ENCODE measurements at places on chromosomes 6 and 20. TPM values are rescaled to one million over a fixed set of nuclear protein-coding genes. Genes with fewer than 3 reads are reported as not detected.

The FAM209B gene
- total RNA-seq = not detected

- no peak for DNase-seq
Observed at GRCh38 chr6:116136373-116136772, 10.4 kb upstream of the COL10A1 start.

DNA sequence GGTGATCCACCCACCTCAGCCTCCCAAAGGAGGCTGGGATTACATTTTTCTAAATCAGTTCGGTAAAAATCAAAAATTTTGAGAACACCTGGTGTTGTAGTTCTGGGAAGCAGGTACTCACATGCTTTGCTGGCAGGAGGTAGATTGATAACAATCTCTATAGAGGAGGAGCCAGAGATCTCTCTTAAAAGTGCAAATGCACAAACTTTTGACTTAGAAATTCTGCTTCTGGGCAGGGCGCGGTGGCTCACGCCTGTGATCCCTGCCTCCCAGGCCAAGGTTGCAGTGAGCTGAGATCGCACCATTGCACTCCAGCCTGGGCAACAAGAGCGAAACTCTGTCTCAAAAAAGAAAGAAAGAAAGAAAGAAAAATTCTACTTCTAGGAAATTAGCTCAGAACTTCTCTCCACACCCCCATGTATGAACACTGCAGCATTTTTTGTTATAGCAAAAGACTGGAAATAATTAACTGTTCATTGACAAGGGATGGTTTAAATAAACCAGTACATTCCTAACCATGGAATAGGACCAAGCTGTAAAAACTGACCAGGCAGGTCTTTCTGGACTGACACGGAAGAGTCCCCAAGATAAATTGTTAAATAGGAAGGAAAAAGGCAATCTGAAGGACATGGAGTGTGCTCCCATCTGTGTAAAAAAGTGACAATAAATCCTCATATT is 14.4 kb upstream of the TRIB3 start:
- no peak for DNase-seq

GRCh38 chr6:137472641-137473137 is 21.5 kb downstream of the OLIG3 start:
- no peak for DNase-seq

- DNase-seq = no peak
Observed at GRCh38 chr6:169795196-169795595, 43.8 kb downstream of the ERMARD start.
